IMR-90 (cell line): ENCODE measurements at places on chromosomes 5 and 9. TPM values are rescaled to one million over a fixed set of nuclear protein-coding genes. Genes with fewer than 3 reads are reported as not detected.

OMD gene
- not detected in 2 replicates for polyA plus RNA-seq

SMIM33 gene
- polyA plus RNA-seq: not detected in 2 replicates

ABLIM3 gene
- 69.9 and 71.1 TPM in 2 replicates for polyA plus RNA-seq

GRCh38 chr9:124342776-124343485 lies 72.3 kb downstream of the PSMB7 start:
- peaks cover 20% of the 10 kb centered on the region for H3K4me1 ChIP-seq
- no peaks in the 10 kb centered on the region for H3K27me3 ChIP-seq
- DNase-seq: peak; percentile 94
- H3K4me3 ChIP-seq: no peak overlapping the region
- H3K27ac ChIP-seq: peak overlapping the region; percentile 91

DNA sequence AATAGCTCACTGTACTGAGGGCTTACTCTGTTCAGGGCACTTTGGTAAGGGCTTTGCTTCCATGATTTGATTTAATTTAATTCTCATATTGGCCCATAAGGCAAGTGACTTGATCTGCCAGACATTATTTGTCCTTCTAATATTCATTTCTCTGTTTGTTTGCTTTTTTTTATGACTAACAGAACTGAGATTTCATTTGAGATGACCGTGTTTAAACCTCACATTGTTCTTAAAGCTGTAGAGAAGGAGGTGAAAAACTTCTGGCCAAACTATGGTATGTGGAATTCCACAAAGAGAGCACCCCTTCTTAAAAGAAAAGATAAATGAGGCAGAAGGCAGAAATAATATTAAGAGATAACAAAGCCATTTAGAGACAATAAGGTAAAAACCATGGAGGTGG lies 775.6 kb upstream of the ACO1 start:
- no peaks in the 10 kb centered on the region for H3K27me3 ChIP-seq
- H3K27ac ChIP-seq: no peak overlapping the region
- H3K4me3 ChIP-seq: no peak overlapping the region
- DNase-seq: no peak
- no peaks in the 10 kb centered on the region for H3K4me1 ChIP-seq

DNA sequence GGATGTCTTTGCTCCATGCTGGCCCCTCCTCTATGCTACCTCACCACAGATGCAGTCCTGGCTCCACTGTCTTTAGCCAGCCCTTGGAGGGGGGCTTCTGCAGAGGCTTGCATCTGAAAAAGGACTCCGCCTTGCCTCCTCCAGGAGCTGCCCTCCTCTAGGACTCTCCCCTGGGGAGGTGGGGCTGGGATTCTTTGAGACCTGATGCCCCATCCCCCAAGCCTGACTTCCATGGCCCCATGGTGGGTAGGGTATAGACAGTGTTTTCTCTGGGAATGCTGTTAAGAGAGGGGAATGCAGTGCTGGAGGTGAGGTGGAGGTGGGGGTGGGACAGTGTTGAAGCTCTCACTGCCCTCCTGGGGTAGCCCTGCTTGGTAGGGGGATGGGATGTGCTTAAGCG lies 14.3 kb downstream of the JADE2 start:
- H3K4me3 ChIP-seq: no peak overlapping the region
- DNase-seq: no peak
- no peaks in the 10 kb centered on the region for H3K4me1 ChIP-seq
- no peaks in the 10 kb centered on the region for H3K27me3 ChIP-seq
- H3K36me3 ChIP-seq: peaks cover 48% of the 10 kb centered on the region

GRCh38 chr9:121670431-121670830 lies 19.0 kb downstream of the DAB2IP start:
- no peak overlapping the region for H3K27ac ChIP-seq
- peaks cover 12% of the 10 kb centered on the region for H3K4me1 ChIP-seq
- H3K27me3 ChIP-seq: no peaks in the 10 kb centered on the region
- no peak overlapping the region for H3K4me3 ChIP-seq
- peak; percentile 75 for DNase-seq

DNA sequence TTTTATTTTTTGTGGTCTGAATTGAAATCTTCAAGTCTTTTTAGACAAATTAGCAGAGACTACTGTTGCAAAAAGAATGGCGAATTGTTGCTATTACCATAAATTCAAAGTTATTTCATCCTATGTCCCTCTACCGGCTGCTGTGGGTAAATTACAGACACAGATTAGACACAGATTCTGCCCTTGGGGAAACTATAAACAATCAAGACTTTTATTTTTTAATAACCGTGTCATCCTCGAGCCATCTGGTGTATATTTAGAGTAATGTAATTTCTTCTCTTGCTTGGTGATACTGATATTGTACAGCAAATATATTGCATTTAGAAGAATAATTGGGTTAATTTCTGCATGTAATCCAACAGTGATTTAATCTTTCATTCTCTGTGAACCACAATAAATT lies 228.0 kb upstream of the ADAMTSL1 start:
- 0 out of 2 replicates have a peak, but pooled peaks cover 1% of the 10 kb centered on the region for H3K27me3 ChIP-seq
- H3K36me3 ChIP-seq: no peaks in the 10 kb centered on the region

- H3K27me3 ChIP-seq: no peaks in the 10 kb centered on the region
- DNase-seq: peak; percentile 99
- peak overlapping the region; percentile 53 for H3K27ac ChIP-seq
- H3K4me3 ChIP-seq: no peak overlapping the region; the same call in 1 of the 2 replicates
These were observed 1028.5 kb downstream of the NR2F1-AS1 start for GRCh38 chr5:92552206-92553160.
